ENCODE measurements at places on chromosomes 5 and 9. TPM values are rescaled to one million over a fixed set of nuclear protein-coding genes. Genes with fewer than 3 reads are reported as not detected.

The CAST gene
- total RNA-seq = 162 TPM

The GLRA1 gene
- not detected for total RNA-seq

The PFN3 gene
- not detected for total RNA-seq

The PAEP gene
- not detected for total RNA-seq
